ENCODE measurements at places on chromosomes 2 and 18.

- DNase-seq: no peak
Measured at GRCh38 chr2:144432921-144433320, 87.0 kb downstream of the ZEB2 start.

GRCh38 chr18:49628881-49629795, 67.3 kb downstream of the LIPG start:
- DNase-seq: no peak

DNA sequence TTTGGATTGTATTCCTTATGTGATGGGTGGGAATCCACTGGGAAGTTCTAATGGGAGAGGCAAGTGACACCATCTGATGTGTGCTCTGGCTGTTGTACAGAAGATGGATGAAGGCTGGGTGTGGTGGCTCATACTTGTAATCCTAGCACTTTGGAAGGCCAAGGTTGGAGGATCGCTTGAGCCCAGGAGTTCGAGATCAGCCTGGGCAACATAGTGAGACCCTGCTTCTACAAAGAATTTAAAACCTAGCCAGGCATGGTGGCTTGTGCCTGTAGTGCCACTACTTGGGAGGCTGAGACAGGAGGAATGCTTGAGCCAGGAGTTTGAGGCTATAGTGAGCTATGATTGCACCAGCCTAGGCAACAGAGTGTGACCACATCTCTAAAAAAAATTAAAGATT, 10.6 kb upstream of the MSH6 start:
- DNase-seq: no peak

GRCh38 chr18:58671632-58672564, 633 bp downstream of the MALT1 start:
- no peak for DNase-seq

GRCh38 chr2:198523710-198524109, 719.3 kb downstream of the PLCL1 start:
- no peak for DNase-seq

DNA sequence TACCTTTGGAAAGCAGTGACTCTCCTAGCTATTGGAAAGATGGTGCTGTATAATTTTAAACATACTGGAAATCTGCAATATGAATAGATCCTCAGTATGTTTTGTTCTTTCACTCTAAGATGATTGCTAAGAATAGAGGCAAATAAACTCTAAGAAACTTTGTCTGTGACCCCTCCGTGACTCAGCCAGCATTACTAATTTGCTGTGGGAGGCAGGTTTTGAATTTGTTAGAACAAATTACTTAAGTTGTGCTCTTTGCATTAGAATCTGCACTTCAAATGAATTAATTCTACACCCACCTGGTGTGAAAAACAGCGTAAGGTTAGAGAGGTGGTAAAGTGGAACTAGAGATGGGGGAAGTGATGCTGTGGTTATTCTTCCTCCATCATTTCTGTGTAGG, 142.2 kb downstream of the RAPGEF4 start:
- DNase-seq: no peak

DNA sequence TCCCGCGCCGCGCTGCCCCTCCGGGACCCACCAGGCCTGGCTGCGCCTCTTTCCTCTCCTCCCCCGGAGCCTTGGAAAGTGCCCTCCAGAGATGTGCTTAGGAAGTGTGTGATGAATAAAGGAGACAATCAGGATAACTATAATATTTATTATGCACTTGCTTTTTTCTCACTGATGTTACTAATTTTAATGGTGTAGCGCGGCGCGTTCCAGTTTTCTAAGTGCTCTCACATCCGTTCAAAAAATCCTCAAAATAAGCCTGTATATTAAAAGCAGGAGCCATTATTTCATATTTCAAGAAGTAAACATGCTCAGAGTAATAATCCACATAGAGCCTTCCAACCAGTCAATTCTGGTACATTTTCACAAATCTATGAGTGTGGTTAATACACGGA, 941 bp upstream of the MPPE1 start:
- DNase-seq: no peak

- DNase-seq: no peak
Measured at GRCh38 chr18:70194227-70194890, 11.1 kb downstream of the RTTN start.

GRCh38 chr2:116911540-116911939, 903.0 kb upstream of the DDX18 start:
- no peak for DNase-seq

- no peak for DNase-seq
Measured at GRCh38 chr2:31008561-31009114, 129.6 kb downstream of the GALNT14 start.

DNA sequence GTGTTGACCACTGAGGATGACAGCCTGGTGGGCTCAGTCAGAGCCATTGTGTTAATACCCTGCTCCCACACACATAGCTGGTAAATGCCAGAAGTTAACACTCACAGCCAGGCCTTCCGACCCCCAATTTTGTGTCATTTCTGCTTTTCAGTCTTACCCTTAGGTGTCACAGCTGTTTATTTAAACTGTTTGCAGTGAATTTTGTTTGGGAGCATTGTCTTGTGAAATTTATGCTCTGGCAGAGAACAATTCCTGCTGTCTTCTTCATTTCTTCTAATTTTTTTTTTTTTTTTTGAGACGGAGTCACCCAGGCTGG, 8.2 kb downstream of the LPIN1 start:
- DNase-seq: no peak

DNA sequence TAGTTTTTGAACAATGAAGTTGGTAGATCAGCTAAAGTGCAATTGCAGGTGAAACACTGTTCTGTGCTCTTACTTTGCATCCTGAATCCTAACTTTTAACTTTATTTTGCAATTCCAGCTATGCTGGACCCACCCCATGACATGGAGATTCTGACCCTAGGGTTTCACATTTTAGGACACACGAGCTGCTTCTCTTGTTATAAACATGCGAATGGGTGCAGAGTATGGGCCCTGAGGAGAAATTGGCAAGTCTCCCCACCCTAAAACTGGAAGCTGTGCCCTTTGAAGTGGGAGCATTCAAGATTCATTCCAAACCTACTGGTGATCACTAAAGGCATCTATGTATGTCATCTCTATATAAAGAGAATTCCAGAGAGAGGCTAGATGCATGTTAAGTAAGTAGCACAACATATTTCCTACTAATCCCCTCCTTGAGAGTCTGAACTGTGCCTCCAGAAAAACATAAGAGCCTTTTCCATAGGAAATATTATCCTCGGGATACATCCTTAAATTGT, 794.3 kb upstream of the ZEB2 start:
- no peak for DNase-seq

- DNase-seq: no peak
Measured at GRCh38 chr2:100281521-100282438, 40.5 kb downstream of the LONRF2 start.

DNA sequence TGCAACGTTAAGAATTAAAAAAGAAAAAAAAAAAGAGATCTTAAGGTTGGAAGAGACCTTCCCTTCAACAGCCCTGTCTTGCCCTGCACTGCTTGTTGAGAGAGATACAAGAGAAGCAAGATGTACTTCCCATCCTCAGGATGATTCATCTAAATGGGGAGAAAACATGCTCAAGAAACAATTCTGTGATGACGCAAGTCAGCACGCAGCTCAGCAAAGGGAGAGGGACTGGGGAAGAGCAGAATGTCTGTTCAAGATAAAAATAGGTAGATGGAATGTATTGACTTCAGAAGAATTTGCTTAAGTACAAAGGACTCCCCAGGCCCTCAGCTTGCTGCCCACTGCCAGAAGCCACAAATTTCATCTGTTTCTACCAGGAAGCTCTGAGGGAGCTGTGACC, 198.2 kb upstream of the SPRED2 start:
- peak; percentile 79 for DNase-seq

GRCh38 chr2:73376681-73377080, 9.0 kb upstream of the ALMS1 start:
- DNase-seq: no peak

Data from non-pigmented ciliary epithelial cell (primary cell).